ENCODE measurements at places on chromosomes 13 and 19.

DNA sequence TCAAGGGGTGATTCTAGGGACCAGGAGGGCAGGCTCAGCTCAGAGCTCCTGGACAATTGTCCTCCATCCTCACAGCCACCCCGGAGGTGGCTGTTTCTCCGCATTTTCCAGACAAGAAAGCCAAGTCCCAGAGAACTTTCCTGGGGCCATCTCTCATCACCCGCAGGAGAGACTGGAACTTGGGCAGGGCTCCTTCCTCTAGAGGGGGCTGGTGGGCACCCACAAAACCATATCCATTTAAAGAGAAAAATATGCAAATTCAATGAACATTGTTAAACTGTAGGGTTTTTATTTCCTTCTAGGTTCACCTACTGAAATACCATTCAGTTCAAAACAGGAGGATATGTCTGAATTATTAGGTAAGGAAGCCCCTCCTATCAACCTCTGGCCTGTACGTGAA is 16.6 kb downstream of the SPACA7 start:
- DNase-seq = no peak

DNA sequence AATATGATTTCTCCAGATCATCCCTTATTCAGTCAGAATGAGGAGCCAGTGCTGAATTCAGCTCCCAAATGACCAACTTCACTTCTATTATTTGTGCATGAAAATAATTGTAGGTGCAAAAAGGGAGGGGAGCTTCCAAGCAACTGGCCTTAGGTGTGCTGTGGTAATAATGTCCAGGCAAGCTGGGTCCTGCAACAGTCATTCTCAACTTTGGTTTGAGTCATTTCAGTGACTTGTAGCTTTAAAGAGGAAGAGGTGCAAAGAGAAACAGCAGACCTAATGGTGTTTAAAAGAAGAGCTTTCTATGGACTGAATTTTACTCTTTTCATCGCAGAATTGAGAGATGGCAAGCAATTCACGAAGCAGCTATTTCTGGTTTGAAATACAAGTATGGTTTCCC is 29.2 kb upstream of the FGF9 start:
- DNase-seq = no peak

DNA sequence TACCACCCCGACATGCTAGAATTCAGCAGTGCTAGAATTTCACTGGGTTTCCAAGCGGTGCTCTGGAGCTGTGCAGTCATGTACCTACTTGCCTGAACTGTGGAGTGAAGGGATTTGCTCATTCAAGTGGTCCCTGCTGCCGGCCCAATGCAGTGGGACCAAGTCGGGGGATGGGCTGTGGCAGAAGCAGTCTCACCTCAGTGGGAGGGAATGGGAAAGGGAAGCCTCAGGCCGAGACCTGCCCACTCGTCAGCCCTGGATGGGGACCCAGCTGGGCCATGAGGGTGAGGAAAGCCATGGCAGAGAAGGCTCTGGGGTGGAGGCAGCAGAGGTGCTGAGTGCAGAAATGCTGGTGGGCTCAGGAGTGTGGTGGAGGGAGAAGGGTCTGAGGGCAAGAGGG is 14.9 kb downstream of the KLHL26 start:
- peak; percentile 57 for DNase-seq

DNA sequence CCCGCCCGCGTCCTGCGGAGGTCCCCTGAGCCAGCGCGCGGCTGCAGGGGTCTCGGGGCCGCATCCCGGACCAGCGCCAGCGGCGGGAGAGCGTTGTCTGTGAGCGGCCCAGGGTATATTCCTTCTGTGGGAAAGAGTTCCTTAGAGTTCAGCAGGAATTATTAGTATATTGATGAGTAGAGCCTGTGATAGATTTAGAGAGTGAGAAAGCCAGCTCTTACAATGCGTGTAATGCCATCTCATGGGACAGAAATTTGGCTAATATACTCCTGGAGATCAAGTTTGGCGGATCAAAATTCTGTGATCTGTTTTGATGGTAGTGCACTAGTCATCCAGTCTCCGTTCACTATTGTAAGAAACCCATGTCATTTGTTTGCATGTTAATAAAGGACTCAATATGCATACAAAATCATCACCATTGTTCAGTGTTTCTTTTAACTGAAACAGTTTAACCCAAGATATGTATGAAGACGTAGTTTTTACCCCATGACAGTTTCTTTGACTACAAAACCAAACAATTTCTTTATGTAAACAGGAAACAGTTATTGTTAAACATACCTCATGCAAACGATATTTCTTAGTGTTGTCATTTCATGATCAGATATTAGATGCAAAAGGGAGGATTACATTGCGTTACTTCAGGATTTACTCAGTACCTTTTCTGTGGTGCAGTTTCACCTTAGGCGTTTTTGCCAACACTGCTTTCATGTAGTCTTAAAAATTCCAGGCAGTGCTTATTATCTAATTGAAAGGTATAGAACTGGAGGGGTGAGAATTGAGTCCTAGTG is 9.9 kb downstream of the TNFRSF19 start:
- no peak for DNase-seq

DNA sequence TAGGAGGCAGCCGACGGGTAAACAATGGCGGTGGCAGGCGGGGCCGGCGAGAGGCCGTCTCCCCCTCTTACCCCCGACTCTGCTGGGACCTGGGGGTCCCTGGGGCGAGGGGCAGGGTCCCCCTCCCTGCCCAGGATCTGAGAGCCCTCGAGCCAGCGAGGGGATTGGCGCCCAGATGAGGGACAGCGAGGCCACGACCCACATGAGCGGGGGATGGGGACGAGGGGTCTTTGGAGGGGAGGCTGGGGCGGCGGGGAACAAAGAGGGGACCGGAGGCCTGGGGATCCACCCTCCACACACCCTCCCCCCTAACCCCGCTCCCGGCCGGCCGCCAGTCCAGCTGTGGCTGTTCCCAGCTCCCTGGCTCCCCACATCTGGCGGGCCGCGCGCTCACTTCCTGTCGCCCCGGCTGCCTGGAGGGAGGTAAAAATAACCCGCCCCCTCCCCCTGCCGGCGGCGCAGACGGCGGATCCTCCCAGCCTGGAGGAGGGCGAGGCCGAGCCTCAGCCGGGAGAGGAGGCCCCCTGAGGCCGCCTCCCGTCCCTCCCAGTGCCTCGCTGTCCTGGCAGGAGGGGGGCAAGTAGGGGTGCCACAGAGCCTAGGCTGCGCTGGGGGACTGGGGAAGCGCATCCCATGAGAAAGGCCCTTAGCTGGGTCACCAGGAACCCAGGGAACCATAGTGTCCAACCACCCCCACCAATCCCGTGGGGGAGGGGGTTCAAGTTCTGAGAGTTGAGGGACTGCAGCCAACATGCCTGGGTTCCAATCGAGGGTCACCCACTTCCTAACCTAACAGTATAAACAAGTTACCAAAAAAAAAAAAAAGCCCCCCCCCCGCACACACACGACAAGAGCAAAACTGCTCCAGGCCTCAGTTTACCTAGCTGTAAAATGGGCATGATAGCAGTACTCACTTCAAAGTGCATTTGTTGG is 29.3 kb upstream of the NANOS3 start:
- DNase-seq = peak; percentile 45

DNA sequence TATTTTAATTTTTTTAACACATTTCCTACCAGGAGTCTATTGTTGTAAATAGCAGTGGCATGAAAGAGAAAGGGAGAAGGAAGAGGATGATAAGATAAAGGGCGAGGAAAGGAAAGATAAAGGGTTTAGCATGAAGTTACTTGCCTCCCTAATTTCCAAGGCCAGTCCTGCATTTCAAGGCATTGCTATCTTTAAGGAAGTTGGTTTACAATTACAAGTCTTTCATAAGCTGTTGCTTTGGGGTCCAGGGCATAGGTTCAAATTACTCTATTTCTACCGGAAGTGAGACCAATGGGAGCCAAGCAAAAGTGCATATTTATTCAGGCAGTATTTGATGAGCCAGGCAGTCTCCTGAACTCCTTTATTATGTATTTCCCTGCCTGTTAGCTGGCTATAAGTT is 27.7 kb upstream of the UBL3 start:
- DNase-seq = no peak

GRCh38 chr13:44107357-44108121 is 227.8 kb downstream of the LACC1 start:
- no peak for DNase-seq

- no peak for DNase-seq
These were observed 3.0 kb downstream of the DZIP1 start for GRCh38 chr13:95641291-95642027.

GRCh38 chr13:100812982-100813584 is 138.5 kb upstream of the TMTC4 start:
- DNase-seq = no peak

GRCh38 chr13:26872525-26873385 is 112.2 kb upstream of the GPR12 start:
- peak; percentile 50 for DNase-seq

GRCh38 chr13:18212873-18213272 is 968.8 kb downstream of the TUBA3C start:
- no peak for DNase-seq

DNA sequence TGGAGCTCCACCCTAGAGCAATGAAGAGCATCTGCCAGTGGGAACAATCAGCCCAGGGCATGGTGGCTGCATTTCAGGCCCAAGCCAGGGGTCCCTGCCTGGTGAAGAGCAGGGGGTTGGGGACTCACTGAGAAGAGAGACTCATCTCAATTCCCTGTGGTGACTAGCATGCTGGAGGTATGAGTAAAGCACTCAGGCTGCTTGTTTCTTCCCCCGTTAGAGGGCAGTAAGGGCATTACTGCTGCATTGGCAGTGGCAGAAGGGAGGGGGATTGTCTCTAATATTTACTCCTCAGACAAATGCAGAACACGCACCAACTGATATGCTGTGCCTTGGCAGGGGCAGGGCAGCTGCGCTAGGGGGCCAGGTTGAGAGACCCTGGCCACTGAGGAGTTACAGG is 329.1 kb downstream of the SLITRK5 start:
- DNase-seq = no peak

DNA sequence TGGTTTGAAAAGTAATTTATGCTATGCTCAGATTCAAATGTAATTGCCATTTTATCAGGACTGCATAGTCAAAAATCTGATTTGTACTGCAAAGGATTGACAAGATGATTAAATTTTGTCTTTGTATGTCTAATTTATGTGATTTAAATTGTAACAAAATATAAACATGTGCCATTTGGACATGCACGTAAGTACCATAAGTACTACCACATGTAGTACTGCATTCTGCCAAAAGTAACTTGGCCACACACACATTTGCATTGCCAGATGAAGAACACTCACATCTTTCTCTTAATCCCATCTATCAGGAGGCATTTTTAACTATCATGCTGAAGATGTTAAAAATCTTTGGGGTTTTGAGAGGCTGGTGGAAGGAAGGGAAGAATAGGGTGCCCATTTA is 133.3 kb downstream of the KLF12 start:
- DNase-seq = no peak

DNA sequence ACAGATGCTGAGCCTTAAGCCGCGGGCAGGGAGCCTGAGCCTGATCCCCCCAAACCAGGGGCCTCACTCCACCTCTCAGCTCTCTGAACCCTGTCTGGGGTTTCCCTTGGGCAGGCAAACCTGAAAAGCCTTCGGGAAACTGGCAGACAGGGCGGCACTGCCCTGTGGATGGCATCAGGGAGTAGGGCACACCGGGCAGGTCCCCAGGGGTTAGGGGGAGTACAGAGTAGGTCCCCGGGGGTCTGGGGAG is 9.7 kb downstream of the MKNK2 start:
- no peak for DNase-seq

DNA sequence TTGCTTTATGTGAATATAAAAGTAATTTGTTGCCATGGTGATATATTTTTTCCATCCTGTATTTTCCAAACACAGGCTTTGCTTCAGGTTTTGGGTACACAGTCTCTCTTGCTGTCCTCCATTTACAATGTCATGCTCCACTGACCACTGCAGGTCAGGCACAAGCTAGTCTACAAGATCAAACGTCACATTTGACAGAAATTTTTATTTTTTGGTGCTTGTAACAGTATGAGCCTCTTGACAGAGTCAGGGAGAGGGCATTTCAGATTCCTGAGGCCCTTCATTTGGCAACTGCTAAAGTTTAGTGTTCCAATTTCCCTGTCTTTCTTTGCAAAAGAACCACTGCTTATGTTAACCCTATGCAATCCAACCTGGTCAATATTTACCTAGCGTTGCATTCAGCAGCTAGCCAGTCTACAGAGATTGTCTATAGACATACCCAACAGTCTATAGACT is 175.0 kb downstream of the RFC3 start:
- no peak for DNase-seq

DNA sequence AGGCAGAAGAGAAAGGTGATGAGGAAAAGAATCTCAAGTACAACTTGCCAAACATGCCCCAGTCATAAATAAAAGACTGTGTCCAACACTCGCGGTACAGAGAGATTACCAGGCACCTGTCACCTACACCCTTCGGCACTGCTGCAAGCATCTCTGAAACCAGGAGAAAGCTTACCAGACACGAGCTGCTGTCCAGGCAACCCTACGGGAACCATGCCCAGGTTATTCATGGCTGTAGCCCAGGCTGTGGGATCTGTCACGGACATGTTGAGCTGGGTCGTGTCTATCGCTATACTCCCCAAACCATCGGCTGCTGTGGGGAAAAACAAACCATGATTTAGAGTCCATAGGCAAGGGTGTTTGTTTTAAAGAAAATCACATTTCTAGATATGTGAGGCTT is 375.0 kb downstream of the ENOX1 start:
- DNase-seq = no peak

DNA sequence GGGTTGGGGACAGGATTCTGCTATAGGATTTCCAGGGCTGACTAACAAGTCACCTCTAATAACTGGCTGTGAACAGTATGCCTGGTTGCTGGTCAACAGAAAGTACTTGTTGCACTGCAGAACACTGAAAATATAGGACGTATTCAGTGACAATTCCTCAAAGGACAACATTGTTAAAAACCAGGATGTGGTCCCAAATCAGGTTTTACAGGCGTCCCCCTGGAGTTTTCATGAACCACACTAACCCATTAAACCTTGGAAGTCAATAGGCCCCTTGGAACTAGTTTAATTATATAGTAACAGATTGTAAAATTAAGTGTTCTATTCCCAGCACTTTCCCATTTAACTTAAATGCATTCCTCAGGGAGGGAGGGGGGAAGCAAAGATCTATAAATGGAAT is 495.4 kb downstream of the TBC1D4 start:
- DNase-seq = no peak

GRCh38 chr13:33490461-33491327 is 205.1 kb upstream of the STARD13 start:
- DNase-seq = no peak

GRCh38 chr13:105341256-105341655 is 1194.2 kb downstream of the EFNB2 start:
- no peak for DNase-seq
